ENCODE measurements at places on chromosomes 12 and 14.

DNA sequence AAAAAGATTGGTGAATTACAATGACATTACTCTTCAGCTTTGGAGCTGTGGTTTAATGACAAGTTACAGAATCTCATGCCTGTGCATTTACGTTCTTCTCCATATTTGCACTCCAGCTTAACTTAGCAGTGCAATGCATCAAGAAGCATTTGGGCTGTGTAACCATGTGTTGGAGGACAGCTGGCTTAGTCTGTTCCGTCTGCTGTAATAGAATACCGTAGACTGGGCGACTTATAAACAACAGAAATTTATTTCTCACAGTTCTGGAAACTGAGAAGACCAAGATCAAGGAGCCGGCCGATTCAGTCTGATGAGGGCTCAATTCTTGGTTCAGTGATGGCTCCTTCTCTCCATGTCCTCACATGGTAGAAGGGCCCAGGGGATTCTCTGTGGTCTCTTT, 943.5 kb downstream of the BCL11B start:
- DNase-seq: no peak

DNA sequence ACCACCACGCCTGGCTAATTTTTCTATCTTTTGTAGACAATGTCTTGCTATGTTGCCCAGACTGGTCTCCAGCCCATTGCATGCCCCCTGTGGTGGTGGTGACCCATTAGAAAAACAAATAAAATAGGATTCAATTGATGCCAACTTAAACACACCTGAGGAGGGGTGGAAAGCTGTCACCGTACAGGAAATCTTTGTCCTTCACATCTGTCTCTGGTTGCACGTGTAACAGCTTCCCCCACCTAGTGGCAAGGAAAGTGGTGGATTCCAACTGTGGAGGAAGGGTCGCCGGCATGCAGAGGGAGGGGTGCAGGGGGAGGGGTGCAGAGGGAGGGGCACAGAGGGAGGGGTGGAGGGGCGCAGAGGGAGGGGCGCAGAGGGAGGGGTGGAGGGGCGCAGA, 26.1 kb upstream of the GPR68 start:
- DNase-seq: no peak

DNA sequence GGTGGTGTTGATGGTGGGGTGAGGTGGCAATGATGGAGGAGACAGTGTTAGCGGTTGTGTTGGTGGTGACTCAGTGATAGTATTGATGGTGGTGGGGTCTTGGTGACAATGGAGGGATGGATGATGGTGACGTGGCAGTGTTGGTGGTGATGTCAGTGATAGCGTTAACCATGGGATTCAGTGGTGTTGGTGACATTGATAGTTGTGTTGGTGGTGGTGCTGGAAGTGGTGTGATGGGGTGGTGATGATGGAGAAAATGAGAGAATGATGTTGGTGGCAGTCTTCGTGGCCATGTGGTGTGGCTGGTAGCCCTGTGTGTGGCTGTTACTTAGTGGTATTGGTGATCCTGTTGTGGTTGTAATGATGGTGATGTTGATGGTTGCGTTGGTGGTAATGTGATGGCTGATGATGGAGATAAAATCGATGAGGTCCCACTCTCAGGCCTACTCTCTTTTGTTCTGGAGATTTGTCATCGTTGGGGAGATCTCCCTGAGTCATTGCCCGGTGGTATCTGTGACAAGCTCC, 2.6 kb downstream of the DTX1 start:
- DNase-seq: no peak

DNA sequence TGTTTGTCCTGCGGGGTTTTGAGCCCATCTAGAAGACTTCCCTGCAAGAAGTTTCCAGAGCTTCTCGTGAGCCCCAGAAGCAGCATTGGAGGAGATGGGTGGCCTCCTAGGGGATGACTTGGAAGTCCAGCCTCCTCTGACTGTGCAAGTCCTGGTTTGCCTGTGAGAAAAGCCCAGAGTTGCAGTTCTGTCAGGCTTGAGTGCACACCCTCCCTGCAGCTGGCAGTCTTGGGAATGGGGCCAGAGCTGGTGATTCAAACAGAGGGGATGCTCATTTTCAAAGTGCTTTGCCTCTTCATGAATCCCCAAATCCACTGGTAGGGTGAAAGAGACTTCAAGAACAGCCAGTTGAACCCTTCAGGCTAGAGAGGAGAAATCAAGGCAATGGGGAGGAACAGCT, 3.9 kb upstream of the PPP1R1A start:
- DNase-seq: no peak

GRCh38 chr12:56449622-56449984, 377 bp upstream of the TIMELESS start:
- no peak for DNase-seq

DNA sequence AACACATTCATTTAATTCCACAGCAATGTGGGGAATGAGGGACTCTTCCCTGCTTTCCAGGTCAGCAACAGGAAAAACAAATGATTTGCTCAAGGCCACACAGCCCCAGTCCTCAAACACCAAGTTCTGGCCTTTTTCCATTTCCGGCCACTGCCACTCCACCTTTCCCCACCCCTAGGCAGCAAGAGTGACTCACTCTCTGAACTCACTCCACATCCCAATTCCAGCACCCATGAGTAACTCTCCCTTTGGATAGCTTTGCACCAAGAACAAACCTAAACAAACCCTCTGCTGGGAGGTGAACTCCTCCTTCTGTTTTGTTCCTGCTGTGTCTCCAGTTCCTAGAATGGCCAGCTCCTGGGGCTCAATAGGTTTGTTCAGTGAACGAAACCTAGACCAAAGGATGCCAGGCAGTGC, 30.4 kb upstream of the PLEKHG6 start:
- DNase-seq: no peak

DNA sequence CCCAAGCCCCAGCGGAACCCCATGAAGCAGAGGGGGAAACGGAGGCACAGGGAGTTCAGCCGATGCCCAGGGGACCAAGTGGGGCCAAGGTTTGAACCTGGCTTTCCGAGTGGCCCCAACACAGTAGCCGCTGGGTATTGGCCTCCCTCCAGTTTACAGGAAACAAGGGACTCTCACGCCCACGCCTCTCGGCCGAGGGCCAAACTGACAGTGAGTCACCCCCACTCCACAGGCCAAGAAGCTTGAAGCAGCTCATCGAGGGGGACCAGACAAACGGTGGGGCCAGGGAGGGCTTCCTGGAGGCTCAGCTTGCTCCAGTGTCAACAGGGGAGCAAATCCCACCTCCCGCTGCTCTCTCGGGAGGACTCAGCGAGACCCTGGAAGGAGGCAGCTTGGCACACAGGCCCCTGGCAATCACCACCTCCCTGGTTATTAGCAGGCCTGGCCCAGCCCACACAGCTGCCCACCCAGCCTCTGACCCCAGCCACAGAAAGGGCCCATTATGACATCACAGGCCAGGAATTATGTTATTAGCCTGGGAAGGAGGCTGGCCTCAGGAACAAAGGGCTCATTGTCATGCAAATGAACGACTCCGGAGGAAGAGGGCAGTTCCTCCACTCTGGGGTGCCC, 54.6 kb downstream of the NCOR2 start:
- no peak for DNase-seq

- no peak for DNase-seq
Observed at GRCh38 chr14:24075485-24076301, 4.3 kb downstream of the CPNE6 start.

GRCh38 chr12:26940516-26941214, 2.4 kb downstream of the FGFR1OP2 start:
- no peak for DNase-seq

DNA sequence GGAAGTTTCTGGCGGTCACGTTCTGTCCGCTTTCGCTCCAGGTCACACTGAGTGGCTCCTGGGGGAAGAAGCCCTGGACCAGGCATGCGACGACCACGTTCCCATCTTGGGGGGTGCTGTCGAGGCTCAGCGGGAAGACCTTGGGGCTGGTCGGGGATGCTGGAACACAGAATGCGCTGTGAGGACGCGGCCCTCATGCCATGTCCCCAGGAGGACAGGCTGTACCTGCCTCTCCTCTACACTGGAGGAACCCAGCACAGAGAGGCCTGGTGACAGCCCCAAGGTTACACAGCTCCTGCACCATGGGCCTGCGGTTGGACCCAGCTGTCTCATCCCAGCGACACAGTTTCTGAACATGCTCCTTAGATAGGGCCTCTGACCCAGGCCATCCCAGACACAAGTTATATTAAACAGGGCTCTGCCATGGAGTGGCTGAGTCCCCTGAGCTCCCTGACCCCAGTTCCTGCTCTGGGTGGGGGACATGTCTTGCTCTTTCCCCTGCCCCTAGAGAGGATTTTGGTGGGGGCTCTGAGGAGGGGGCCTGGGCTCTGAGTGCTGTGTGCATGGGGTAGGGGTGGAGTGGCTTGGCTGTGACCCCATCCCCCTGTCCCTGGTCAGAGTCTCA, 62.0 kb downstream of the TMEM121 start:
- no peak for DNase-seq

- no peak for DNase-seq
Observed at GRCh38 chr12:47534695-47535094, 171.1 kb downstream of the RPAP3 start.

- DNase-seq: no peak
Observed at GRCh38 chr14:55339770-55340169, 68.5 kb downstream of the FBXO34 start.

DNA sequence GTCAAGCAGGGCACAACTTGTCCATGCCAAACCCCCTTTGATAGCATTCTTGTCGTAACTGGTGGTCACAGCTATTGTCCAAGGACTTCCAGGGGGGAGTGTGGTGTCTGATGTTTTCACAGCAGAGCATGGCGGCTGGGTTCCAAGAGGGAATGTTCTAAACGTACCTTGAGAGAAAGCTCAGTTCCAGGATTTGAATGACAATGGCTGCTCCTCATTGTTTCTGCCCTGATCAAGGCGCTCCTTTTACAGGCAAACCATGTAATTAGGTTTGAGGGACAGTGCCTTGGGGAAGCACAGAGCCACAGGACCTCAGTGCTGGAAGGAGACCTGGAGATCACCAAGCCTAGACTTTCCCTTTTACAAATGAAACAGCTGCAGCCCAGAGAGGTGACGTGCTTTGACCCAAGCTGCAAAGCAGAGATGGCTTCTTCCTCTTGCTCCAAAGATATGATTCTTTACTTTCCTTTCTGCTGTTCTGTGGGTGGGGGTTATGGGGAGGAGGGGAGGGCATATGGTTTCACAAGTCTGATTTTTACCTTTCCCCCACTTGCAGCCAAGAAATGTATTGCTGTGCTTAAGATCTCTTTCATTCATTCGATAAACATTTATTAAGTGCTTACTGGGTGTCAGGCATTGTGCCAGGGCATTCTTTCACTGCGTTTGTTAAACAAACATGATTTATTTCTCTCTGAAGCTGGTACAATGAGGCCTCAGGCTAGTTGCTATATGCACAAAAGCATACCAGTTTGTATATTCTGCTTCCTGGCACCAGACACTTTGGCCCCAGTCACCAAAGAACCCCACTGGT, 172.8 kb downstream of the KTN1 start:
- DNase-seq: no peak

- DNase-seq: no peak
Observed at GRCh38 chr12:124538194-124539082, 29.0 kb downstream of the NCOR2 start.

DNA sequence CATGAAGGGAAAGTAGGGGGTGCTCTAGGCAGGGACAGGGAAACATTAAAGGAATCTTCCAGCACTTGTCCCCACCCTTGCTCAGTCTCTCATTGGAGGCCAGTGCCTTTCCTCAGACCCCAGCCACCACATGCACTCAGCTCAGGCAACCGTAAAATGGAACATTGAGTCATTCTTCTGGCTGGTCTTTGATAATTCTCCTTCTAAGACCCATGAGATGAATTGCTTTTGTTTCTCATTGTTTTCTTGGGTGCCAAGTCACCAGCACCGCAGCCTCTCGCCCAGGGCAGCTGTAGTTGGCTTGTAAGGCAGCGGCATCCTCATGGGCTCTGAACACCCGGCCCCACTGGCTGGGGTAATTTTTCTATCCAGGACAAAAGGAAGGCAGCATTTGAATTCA, 108.2 kb downstream of the PHETA1 start:
- no peak for DNase-seq

- no peak for DNase-seq
Observed at GRCh38 chr12:111445726-111446581, 40.2 kb downstream of the SH2B3 start.
